ENCODE measurements at places on chromosomes 3 and 15.

GRCh38 chr15:65610871-65611718, at the start of gene INTS14:
Gene INTS14, minus strand, starts transcription at chr15:65611131. Its CDS starts 3,751 bp downstream, at chr15:65607380.
- DNase-seq: peak; percentile 98

GRCh38 chr15:62125773-62126172, 39.3 kb downstream of the C2CD4B start:
- no peak for DNase-seq

DNA sequence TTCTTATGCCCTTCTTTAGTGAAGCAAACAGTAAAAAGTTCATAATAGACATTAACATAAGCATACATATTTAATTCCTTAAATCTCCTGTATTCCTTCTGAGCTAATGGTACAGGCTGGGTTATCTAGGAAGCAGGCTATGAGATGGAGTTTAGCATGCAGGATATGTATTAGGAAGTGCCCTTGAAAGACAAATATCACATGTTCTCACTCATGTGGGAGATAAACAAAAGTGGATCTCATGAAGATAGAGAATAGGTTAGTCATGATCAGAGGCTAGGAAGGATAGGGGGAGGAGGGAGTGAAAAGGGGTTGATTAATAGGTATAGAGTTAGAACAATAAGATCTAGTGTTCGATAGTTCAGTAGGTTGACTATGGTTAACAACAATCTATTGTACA, 105.4 kb downstream of the CLASP2 start:
- no peak for DNase-seq

DNA sequence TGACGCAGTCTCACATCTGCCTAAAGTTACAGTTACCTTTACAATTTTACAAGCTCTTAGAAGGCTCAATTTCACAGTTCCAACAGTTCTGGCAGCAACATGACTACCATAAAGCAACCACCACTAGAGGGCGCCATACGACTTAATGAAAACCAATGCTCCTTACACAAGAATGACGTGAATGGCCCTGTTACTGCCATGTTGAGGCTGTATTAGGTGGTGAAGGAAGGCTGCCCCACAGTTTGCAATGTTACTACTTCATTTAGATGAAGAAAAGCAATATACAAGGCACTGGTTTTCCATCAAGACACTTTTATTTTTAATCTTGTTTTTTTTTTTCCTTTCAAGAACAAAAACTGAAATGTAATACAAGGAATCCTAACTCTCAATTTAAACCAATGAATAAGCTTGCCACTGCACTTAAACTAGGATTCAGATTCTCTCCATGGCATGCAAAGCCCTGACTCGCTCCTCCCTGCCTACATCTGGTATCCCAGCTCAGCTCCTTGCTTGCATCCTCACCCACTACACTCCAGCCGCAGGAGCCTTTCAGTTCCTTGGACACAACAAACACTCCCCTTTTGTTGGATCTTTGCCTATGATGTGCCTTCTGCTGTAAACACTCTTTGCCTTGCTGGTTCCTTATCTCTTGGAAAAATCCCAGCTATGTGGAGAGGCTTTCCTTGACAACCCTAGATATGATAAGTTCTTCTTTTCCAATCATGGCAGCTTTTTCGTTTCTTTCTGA, 270.7 kb downstream of the GBE1 start:
- peak; percentile 92 for DNase-seq

- no peak for DNase-seq
These were observed 8.2 kb upstream of the FAM240A start for GRCh38 chr3:46604127-46604526.

- DNase-seq: no peak
These were observed 17.9 kb upstream of the SQOR start for GRCh38 chr15:45616901-45617323.

DNA sequence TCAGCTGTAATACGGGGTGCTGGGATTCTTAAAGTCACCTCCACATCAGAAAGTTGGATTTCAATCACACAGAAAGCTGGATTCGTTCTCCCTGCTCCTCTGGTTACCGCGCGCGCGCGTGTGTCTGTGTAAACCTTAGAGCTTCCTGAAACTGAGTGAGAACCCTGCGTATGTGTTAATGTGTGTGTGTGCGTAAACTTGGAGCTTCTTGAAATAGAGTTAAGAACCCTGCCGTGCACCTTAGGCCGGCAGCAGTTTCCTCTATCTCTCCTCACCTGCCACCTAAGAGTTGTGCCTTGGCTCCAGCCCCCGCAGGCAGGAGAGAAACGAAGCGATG, 531 bp downstream of the LZTFL1 start:
- DNase-seq: no peak

- DNase-seq: no peak
These were observed 142.1 kb upstream of the RAD18 start for GRCh38 chr3:9105421-9105820.

GRCh38 chr3:185846037-185846436, 21.2 kb upstream of the IGF2BP2 start:
- no peak for DNase-seq

Data from activated CD8-positive, alpha-beta T cell treated with anti-CD3 and anti-CD28 coated beads for 36 hours (primary cell).